HEK293T (cell line): ENCODE measurements at places on chromosomes 12 and 14.

DNA sequence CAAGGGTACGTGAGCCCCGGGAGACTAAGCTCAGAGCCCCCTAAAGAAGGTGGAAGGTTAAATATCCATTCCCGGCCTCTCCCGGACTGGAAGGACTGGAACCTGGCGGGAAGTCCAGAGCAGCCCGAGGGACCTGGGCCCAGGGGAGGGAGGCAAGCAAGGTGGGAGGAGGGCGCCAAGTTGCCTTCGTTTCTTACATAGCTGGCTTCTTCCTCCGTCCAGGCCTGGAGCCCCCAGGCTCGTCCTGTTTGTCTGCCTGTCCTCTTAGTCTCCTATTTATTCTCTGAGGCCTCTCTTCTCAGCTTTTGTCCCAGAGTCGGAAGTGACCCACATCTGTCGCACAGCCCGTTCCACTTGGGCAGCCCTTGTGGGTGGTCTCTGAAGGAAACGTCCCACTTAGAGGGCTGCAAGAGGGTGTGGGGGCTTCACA, 745 bp downstream of the PCK2 start:
- DNase-seq: no peak

- no peak for DNase-seq
Observed at GRCh38 chr14:54475911-54476310, 12.9 kb downstream of the GMFB start.

GRCh38 chr12:55253281-55253680, 8.9 kb downstream of the OR6C74 start:
- no peak for DNase-seq

DNA sequence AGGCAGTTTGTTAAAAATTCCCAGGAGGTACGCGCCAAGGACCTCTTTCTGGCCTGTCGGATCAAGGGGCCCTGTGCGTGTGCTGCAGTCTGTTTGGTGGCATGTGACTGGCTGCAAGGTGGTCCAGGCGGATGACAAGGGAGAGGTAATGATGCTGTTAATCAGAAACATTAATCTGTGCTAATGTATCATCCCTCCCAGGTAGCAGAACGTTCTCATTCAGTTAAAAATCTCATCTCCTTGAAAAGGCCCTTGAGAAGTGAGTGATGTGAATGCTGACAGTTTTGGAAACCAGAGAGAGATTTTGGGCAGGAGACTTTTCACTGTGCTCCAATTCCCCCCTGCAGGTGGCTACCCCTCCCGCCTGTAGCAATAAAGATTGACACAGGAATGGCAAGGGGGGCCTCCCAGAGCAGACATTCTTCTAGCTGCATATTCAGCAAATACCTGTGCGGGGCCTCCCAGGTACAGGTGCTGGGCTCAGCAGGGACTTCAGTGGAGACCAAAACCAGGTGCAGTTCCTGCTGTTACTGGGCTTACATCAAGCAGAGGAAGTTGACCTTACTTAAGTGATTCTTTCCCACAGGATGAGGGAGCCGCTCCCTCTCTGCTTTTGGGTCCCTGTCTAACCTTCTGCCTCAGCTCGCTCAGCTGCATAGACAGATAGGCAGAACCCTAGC, 364.8 kb downstream of the CACNA1C start:
- no peak for DNase-seq

GRCh38 chr12:87687362-87687761, 341.8 kb downstream of the C12orf50 start:
- DNase-seq: no peak

- no peak for DNase-seq
Observed at GRCh38 chr12:94812345-94812744, 162.0 kb upstream of the TMCC3 start.

- DNase-seq: no peak
Observed at GRCh38 chr12:13539051-13539450, 342.5 kb downstream of the EMP1 start.

GRCh38 chr14:87629788-87630187, 363.2 kb downstream of the GALC start:
- no peak for DNase-seq

DNA sequence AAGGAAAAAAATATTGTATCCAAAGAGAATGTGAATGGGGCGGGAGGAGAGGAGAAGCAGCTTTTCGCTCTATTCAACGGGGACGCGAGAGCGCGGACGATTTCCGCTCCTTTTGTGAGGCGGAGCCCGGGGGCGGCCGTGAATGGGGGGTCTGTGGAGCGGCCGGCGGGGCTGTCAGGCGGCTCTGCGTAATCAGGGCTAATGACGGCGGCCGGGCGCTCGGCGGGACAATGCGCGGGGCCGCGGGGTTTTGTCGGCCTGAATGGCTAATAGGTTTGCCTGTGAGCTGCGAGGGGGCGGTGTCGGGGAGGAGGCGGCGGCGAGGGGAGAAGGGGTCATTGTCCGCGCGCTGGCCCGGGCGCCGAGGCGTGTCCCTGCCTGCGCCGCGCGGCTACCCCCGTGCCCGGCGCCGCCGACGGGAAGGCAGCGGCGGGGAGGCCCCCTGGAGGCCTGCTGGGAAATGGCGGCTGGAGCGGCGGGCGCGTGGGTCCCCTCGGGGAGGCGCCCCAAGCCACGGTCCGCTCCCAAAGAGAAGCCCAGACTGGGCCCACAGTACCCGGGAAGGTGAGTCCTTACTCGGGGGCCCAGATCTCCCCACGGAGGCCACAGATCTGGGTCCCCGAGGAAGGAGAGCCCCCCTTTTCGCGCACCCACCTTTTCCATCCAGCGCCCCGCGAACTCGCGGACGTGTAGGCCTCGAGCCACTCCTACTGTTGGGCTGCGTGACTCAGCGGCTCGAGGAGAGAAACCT, 6.0 kb downstream of the SIX6 start:
- DNase-seq: peak; percentile 74

DNA sequence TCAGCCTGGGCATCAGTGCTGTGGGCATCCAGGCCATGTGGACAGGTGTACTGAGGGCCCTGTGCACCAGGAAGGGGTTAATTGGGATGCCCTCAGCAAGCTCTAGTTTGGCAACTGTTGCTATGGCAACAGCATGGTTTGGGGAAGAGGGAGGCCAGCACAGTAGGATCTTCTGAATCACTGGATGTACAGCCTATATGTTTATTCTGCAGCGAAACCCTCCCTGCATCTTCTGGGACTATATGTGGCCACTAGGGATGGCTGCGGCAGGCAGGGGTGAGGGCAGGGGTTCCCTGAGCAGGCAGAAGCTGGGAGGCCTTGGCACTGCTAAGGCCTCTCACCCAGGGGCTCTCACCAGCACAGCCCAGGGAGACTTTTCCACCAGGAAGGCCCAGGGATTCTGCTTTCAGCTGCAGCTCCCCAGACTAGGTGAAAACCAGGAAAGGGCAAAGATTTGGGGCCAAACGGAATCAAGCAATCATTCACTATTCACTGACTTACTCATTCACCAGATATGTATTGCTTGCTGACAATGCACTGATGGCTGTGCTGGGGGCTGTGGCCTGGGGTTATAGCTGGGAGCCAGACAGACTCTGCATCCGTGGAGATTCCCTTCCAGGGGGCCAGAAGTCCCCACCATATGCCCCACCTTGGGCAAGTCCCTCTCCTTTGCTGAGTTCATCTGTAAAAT, 42.8 kb downstream of the IRF2BPL start:
- no peak for DNase-seq
